ENCODE measurements at places on chromosomes 3 and 15. TPM values are rescaled to one million over a fixed set of nuclear protein-coding genes. Genes with fewer than 3 reads are reported as not detected.

The NLGN1 gene
- 8.5 TPM for total RNA-seq

DNA sequence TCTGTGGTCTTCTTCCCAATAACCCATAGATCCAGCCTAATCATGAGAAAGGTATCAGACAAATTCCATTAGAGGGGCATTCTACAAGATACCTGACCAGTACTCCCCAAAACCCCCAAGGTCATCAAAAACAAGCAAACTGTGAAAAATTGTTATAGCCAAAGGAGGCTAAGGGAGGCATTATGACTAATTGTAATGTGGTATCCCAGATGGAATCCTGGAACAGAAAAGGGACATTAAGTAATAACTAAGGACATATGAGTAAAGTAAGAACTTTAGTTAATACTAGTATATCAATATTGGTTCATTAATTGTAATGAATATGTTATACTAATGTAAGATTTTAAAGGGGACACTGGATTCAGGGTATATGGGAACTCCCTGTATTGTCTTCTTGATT lies 20.4 kb downstream of the SPTSSB start:
- no peak for DNase-seq
- H3K27me3 ChIP-seq, result no peaks in the 10 kb centered on the region
- no peak overlapping the region for H3K27ac ChIP-seq
- no peaks in the 10 kb centered on the region for H3K4me1 ChIP-seq
- no peak overlapping the region for H3K4me3 ChIP-seq

GRCh38 chr15:69224383-69224782 lies 63.9 kb downstream of the GLCE start:
- no peaks in the 10 kb centered on the region for H3K36me3 ChIP-seq
- no peak for DNase-seq
- H3K27me3 ChIP-seq, result no peaks in the 10 kb centered on the region
- no peak overlapping the region for H3K27ac ChIP-seq
- no peaks in the 10 kb centered on the region for H3K4me1 ChIP-seq

DNA sequence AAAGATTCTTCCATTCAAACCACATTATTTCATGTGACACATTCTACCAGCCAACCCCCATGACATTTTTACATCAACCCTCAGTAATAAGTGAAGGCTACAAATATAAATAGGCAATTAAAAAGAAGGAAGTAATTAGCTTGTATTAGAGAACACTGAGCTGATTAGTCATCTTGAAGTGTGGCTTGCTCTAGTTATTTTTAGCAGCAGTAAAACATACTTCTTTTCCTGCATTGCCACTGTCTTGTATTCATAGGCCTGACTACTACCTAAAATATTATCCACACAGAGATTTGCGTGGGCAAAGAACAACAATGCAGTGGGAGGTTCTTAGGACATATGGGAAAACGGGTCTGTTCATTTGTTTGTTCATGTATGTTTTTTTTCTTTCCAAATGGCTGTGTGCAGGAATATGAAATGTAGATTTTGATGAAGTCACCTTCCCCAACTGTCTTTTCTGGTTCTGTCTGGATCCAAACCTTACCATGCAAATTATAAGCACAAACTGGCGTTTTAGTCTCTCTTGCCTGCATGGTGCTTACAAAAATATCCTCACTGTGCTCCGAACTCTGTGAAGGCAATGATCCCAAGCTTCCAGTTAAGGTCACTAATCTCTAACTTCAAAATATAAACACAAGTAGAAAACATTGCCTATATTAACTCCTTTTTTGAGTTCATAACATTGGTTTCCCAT lies 31.5 kb upstream of the TM4SF4 start:
- no peaks in the 10 kb centered on the region for H3K27me3 ChIP-seq
- DNase-seq, result no peak
- no peaks in the 10 kb centered on the region for H3K36me3 ChIP-seq
- no peak overlapping the region for H3K27ac ChIP-seq
- peaks cover 2% of the 10 kb centered on the region for H3K4me1 ChIP-seq

DNA sequence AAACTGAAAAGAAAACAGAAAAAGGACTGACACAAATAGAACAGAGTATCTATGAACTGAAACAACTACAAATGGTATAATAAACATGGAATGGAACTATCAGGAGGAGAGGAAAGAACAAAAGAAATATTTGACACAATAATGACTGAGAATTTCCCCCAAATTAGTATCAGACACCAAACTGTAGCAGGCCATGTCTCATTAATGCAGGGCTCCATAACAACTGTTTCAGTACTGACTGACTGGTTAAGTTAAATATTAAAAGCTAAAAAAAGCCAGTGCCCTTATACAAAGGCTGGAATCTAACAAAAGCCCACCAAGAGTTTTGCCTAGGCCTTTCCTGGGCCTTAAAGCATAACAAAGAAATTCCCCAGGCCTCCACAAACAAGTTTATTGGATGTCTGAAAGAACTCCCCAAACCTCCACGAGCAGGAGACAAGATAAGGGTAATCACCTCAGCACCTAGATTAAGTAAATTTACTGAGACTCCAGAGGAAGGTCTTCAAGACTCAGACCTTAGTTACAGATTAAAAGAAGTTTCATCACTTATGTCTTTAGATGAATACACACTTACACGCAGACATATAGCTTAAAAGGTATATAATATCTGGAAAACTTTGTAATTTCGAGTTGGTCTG lies 45.7 kb downstream of the KPNA1 start:
- H3K4me1 ChIP-seq, result no peaks in the 10 kb centered on the region
- DNase-seq, result no peak
- H3K36me3 ChIP-seq, result peaks cover 9% of the 10 kb centered on the region
- no peak overlapping the region for H3K27ac ChIP-seq
